ENCODE measurements at places on chromosomes 6 and 20.

GRCh38 chr6:14944593-14944992 lies 301.3 kb upstream of the JARID2 start:
- DNase-seq = no peak

- DNase-seq = no peak
Observed at GRCh38 chr20:3235666-3236324, 3.2 kb downstream of the SLC4A11 start.

DNA sequence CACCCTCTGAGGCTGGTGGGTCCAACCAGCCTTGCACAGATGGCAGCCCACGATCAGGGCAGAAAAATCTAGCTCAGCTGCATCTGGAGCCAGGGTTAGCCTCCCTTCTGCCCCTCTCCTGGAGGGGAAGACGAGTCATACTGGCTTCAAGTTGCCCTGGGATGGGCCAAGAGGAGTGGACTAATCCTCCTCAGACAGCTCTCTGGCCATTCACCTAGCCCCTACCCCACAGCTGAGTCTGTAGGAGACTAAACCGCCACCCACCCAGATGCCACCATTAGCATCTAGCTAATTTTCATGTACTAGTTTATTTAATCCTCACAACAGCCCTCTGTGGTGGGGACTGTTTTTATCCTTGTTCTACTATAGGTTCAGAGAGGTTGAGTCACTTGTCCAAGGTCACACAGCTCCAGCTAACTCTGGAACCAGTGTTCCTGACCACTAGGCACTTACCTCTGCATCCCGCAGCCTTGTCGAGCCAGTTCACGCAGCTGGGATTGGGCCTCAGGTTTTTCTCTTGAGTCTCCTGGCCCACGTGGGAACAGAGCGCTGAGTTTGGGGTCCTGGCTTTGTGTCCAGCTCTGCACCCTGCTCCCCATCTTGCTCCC lies 48.5 kb upstream of the CCDC167 start:
- DNase-seq = no peak

DNA sequence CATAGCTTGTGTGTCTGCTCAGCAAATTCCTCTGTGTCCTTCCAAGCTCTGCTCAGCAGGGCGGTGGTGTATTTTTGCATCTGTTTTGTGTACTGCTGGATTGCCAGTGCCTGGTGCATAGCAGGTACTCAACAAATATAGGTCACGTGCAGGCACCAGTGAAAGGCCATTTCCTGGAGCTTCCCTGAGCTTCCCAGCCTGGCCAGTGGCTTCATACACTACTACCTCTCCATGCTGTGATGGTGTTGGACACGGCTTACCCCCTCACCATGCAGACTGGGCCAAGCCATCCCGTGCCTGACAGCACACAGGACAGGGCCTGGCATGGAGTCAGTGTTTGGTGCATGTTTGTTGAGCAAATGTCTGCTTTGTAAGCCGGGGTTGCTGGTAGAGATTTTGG lies 7.7 kb upstream of the PHACTR3 start:
- no peak for DNase-seq

- DNase-seq = no peak
Observed at GRCh38 chr6:96153775-96154174, 138.0 kb downstream of the FUT9 start.

GRCh38 chr6:6414931-6415330 lies 94.5 kb upstream of the F13A1 start:
- no peak for DNase-seq

- no peak for DNase-seq
Observed at GRCh38 chr20:10376270-10377075, 57.5 kb downstream of the MKKS start.

GRCh38 chr20:50198180-50198666 lies 7.6 kb downstream of the CEBPB start:
- no peak for DNase-seq

DNA sequence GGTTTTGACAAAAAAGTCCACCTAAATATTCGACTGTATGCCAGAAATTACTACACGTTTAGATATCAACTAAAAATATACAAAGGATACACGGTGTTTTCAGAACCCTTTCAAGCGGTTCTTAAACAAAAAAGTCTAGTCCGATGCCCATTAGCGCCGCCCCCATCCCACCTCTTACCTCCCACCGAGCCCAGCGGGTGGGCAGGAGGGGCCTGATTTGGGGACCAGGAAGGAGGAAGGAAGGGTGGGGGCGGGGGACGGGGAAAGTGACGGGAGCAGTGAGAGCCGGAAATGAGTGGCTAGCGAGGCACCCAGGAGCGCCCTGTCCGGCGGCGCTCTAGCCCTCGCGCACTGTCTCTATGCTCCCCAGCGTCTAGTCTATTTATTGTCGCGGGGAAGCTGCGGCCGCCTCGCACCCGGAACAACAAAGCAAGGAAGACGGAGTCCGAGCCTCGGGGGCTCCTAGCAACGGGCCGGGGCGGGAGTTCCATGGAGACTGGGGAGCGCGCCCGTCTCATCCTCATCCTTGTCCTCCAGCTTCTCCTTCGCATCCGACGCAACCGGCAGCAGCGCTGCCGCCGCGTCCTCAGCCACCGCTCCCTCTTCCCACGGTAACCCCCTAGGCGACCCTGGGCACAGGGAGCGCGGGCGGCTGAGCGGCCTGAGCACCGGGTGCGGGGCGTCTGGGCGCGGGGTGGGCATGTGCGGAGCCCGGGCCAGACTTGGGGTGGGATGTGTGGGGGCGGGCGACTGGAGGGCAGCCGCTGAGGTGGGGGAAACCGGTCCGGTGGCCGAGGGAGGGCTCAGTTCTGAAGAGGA lies at the start of gene TBPL1:
Gene TBPL1, plus strand, starts transcription at position 410 of the 819 bp plus-strand sequence. CDS start 26,902 bp downstream, outside the sequence.
- DNase-seq = peak; percentile 98

GRCh38 chr6:150076196-150076893 lies 7.4 kb upstream of the ULBP3 start:
- DNase-seq = no peak

DNA sequence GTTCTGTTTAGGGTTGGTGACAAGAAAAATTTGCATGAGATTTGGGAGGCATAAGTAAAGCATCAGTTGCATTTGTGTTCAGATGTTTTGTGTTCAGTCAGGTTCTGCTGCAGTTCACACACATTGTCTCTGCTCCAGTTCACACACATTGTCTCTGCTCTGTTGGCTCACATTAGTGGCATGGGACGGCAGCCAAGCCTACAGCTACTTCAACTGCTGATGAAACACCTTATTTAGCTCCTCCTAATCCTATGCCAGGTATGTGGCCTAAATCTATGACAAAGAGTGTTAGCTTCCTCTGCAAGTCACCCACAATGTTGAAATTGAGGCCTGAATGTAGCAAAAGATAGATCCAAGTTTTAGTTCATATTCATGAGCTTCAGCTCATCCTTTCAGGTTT lies 278.1 kb upstream of the SYNCRIP start:
- no peak for DNase-seq

- peak; percentile 22 for DNase-seq
Observed at GRCh38 chr6:128112494-128112893, 211.6 kb upstream of the THEMIS start.

GRCh38 chr20:10676518-10676917 lies 2.7 kb upstream of the JAG1 start:
- no peak for DNase-seq

GRCh38 chr6:37619641-37620040 lies 78.0 kb downstream of the MDGA1 start:
- no peak for DNase-seq

DNA sequence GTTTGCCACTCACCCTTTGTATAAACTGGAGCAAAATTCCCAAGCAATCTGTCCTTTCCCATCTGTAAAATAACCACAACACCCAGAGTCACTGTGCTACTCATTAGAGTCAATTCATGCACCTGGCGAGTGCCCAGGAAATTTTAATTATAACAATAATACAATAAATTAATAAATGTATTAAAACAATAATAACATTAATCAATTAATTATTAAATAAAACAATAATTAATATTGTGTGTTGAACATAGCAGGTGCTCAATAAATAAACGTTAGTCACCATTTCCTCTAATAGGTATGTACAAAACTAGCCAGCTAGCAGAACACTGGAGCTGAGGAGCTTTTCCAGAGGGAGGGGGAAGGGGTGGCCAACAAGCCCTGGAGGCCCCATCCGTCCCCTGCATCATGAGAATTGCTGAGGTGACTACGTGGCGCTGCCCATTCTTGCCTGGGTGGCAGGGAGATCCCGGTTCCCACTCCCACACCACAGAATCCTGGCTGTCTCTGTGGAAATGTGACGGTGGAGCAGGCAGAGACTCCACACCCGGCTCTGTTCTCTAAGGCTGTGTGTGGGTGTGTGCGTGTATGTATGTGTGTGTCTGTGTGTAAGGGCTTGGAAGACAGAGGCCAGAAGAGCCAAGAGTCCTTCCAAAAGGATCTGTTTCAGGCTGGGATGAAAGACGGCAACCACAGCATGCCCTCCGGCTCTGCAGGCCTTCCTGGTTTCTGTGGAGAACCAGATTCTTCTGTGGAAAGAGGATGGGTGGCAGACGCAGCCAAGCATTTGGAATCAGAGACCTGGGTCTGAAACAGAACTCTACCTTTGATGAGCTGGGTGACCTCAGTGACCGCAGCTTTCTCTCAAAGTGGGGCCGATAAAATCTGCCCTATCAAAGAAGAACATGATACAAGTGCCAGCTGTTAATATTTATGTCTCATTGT lies 18.8 kb upstream of the EZR start:
- DNase-seq = no peak

DNA sequence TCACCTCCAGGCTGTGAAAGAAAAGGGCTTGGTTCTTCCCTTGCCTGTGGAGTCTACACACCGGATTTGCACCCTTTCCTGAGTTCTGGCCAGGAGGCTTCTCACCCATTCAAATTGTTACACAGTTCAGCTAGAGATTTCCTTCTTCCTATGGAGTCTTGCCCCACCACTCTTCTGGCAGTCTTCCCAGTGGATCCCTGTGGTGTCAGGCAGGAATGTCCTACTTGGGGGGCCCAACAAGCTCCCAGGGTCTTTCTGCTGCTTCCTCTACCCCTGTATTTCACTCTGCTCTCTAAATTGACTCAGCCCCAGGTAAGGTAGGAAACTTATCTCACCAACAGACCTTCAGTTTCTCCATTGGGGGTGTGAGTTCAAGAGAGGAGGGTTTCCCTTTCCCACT lies 14.0 kb upstream of the CST9L start:
- DNase-seq = no peak

DNA sequence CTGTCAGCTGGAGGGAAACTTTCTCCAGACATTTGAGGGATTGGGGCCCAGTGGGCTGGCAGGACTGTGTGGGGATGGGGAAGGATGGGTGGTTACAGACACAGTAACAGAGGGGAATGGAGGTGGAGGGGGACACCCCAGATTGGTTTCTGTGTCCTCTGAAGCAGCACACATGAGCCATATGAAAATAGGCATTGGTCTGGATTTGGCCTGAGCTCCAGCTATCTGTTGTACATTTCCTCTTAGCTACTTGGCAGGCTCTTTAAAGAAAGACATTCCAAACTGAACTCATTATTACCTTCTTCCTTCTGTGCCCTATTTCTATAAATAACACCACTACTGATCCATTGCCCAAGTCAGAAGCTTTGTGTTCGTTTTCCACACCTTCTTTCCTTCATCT lies 72.0 kb upstream of the PRL start:
- DNase-seq = no peak
